OCI-LY7 (cell line): ENCODE measurements at places on chromosomes 2 and 18. TPM values are rescaled to one million over a fixed set of nuclear protein-coding genes. Genes with fewer than 3 reads are reported as not detected.
A peak's percentile ranks its signal among the peaks of the same experiment; 100 is the strongest.

SLC4A3 gene
- not detected in 2 replicates for total RNA-seq

RESP18 gene
- not detected in 2 replicates for total RNA-seq

IL1B gene
- total RNA-seq: not detected in 2 replicates

NOSTRIN gene
- not detected in 2 replicates for total RNA-seq

C2orf80 gene
- total RNA-seq: not detected in 2 replicates

GPR155 gene
- total RNA-seq: 0.96 and 1.9 TPM in 2 replicates

CAPN13 gene
- not detected in 2 replicates for total RNA-seq

ANKRD36 gene
- 60.5 and 65.5 TPM in 2 replicates for total RNA-seq

CYP26B1 gene
- total RNA-seq: not detected in 2 replicates

ST8SIA3 gene
- not detected in 2 replicates for total RNA-seq

UCN gene
- total RNA-seq: 7.2 and 8.5 TPM in 2 replicates

- DNase-seq: no peak
Measured at GRCh38 chr2:45794134-45794617, 142.7 kb downstream of the PRKCE start.

GRCh38 chr18:7248877-7249276 lies 18.0 kb downstream of the LRRC30 start:
- DNase-seq: no peak

GRCh38 chr2:172442072-172442895 lies 14.9 kb downstream of the ITGA6 start:
- DNase-seq: no peak

GRCh38 chr2:70083344-70084156 lies 3.7 kb upstream of the PCBP1 start:
- DNase-seq: peak; percentile 79

- DNase-seq: no peak
Measured at GRCh38 chr18:404061-404636, 96.4 kb downstream of the COLEC12 start.

- peak; percentile 62 for DNase-seq
Measured at GRCh38 chr18:5309888-5310470, 14.5 kb upstream of the ZBTB14 start.

- DNase-seq: no peak
Measured at GRCh38 chr18:56637176-56637575, 1.2 kb downstream of the TXNL1 start.

GRCh38 chr2:209629597-209629996 lies 142.0 kb upstream of the UNC80 start:
- DNase-seq: no peak

GRCh38 chr2:221911890-221912289 lies 339.8 kb upstream of the EPHA4 start:
- no peak for DNase-seq

DNA sequence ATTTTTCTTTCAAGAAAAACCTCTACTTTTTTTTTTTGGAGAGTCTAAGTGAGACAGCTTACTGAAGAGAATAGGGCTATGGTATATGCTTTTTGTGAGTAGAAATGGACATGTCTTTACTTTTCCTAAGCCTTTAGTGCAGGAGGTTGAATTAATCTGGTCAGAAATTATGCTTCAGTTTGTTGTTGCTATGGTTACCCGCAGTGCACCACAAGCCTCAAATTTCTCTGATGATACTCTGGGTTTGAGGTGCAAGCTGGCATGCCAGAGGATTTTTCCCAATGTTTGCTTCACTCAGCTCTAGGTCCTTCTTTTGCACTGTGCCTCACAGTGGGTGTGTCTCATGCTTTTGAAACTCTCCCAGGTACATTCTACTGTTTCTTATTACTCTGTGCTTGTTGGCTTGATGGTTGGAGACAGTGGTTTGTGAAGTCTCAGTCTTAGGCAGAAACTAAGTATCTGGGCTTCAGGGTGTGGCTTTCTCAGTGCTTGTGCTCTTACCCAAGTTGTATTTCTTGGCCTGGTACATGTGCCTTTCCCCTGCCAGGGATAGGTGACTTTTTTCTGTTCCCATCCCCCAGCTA lies 278.3 kb downstream of the RBM43 start:
- no peak for DNase-seq

DNA sequence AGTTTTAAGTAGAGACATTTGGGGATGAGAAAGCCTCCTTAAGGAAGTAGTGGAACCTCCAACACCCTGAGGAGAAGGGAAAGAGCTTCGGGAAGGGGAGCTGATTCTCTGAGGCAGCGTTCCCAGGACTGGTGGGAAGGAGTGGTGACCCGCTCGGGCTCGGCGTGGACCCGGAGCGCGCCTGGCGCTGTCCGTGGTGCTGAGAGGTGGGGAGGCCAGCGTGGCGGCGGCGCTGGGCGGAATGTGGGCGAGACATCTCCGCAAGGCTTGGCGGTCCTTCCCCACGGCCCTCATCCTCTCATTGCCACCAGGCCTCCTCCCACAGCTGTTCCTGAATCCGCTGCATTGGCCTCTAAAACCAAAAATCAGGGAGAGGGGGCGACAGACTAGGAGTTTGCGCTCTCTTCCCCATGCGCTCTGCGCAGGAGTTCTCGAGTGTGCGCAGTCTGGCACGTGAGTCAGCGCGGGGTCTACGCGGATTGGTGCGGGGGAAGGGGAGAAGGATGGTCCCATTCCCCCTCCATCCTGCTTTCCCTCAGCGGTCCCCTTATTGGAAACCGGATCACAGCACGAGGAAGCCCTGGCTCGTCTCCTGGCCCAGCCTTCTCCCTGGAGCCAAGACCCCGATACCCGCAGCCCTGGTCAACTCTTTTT lies 857 bp downstream of the RESP18 start:
- no peak for DNase-seq

DNA sequence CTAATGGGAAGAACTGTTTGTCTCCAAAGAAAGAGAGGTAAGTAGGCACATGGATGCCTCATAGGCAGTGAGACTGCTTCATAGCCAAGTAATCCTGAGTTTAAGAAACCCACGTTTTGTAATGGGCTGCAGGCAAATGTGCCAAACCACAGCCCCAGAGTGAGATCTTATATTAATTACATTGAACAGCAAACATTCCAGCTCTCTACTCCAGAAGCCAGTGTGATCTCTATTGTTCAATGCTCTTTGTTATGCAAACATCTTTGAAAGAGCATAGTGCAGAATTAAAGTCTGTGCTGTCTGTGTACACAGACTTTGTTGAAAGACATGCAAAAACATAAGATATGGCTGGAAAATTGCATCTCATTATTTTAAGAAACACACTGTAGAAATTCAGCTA lies 720.8 kb upstream of the REG3G start:
- DNase-seq: no peak

GRCh38 chr2:38187541-38188011 lies 111.6 kb upstream of the CYP1B1 start:
- no peak for DNase-seq

DNA sequence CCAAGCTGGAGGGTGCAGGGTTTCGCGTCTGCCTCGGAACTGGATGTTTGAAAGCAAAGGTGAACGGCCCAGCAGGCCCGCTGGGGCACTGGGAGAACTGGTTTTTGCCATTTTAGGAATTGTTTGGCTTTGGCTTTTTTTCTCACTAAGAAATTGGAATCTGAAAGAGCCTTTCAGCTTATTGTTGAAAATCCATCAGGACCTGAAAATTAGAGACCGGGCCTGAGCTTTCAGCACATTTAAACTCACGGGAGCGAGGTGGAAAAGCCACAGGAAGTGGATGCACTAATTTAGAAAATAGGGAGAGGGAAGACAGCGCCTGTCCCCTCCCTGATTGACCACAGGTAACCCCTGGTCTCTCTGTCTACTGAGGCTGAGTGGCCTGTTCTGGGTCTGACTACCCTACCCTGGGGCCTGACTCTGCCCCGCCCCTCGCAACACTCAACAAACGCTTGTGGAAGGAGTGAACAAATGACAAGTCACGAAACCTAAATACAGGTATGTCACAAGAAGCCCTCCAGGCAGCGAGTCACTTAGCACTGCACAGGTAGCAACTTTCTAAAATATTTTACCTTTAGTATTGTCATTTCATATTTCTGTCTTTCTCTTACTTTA lies 100.3 kb upstream of the MBOAT2 start:
- no peak for DNase-seq

GRCh38 chr2:237480556-237480955 lies 6.5 kb upstream of the MLPH start:
- DNase-seq: no peak

GRCh38 chr2:10592652-10593051 lies 97.1 kb downstream of the NOL10 start:
- no peak for DNase-seq

- DNase-seq: peak; percentile 61
Measured at GRCh38 chr2:88747990-88748389, 56.5 kb downstream of the RPIA start.

- DNase-seq: no peak
Measured at GRCh38 chr2:128447538-128447995, 128.9 kb upstream of the HS6ST1 start.

DNA sequence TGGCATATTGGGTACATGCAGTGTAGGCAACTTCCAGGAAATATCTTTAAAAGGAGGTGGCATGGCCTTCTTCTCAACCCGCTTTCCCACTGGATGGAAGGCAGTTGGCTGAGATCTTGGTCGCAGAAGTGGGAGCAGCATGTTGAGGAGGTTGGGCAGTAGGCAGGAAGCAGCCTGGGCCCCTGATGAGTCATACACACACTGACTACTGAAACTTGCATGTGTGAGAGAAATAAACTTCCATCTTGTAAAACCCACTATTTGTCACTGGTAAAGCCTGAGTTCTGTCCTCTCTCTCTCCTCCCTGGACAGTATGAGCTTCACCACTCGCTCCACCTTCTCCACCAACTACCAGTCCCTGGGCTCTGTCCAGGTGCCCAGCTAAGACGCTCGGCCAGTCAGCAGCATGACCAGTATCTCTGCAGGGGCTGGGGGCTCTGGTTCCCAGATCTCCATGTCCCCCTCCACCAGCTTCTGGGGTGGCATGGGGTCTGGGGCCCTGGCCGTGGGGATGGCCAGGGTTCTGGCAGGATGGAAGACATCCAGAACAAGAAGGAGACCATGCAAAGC lies 233.8 kb upstream of the SPRED2 start:
- no peak for DNase-seq

GRCh38 chr18:75205514-75206132 lies 3.3 kb downstream of the PTGR3 start:
- no peak for DNase-seq
